ENCODE measurements at places on chromosomes 13 and 19.

- DNase-seq = no peak
These were observed 9.5 kb upstream of the GJB6 start for GRCh38 chr13:20241593-20241992.

DNA sequence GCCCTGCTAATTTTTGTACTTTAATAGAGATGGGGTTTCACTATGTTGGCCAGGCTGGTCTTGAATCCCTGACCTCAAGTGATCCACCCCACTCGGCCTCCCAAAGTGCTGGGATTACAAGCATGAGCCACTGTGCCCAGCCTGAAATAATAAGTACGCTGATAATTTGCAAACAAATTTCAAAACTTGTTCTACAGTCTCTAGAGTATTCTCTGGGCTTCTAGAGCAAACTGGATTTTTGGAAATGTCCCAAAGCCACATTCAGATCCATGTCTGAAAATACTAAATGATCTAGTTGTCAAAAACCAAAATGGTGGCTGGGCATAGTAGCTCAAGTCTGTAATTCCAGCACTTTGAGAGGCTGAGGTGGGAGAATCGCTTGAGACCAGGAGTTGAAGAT lies 39.9 kb upstream of the PSPC1 start:
- DNase-seq = no peak

GRCh38 chr13:20684546-20684945 lies 19.0 kb upstream of the IL17D start:
- no peak for DNase-seq

DNA sequence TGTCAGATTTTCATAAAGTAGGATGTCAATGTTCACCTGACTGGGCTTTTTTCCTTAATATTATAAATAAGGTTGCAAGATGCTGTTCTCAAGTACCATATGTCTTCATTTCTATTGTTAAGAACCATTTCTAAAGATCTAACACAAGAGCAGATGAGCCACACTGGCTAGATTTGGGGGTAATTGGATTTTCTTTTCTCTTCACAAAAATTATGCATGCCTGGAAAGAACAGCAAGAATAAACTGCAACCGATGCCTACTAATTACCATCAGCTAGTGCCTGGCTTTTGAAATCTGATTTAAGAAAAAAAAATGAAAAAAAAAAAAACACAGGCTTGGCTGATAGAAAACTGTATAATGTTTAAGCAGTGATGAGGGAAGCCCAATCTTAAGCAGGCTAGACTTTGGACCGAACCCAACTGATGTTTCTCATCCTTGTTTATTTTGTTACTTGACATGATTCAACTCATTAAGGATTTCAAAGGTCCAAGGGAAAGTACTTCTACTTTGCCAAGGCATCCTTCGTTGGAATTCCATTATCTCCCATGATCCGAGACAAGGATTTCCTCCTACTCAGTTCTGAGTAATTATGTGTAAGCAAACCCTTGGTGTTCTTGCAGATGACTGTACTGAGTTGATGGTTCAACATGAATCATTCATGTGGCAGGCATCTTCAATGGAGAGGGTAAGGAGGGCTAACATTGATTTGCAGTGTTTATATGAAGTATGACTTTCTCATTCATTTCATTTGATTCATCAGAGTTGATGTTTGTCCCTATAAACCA lies 300.5 kb downstream of the SPRY2 start:
- DNase-seq = no peak

DNA sequence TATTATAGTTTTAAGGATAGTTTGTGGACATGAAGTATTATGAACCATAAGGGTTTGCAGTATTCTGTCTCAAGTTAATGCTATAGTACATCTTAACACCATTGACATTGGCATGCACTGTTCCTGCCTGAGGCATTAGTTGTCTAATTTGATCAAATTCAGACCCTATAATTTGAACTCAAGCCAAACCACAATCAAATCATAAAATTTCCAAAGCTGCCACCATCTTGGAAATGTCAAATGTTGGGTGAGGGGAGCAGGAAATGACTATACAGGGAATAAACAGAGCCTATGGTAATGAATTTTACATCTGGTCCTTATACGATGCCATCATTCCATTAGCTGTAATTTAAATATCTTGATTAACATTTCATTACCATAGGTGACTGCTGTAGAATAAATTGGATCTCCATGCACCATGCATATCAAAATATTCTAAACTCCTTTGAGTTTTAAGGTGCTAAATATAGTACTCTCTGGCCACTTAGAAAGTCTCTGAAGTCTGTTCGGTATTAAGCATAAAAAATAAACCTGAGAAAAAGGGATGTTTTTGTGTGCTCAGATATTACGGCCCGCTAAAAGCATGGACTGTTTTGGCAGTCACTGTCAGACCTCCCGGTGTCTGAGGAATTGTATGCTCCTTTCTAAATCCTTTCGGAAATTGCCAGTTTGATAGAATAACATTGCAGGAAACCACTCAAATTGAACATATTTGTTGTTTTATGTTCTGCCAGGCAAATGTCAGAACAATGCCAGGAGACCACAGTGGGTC lies 257.7 kb downstream of the SPRY2 start:
- no peak for DNase-seq

GRCh38 chr19:47275791-47276461 lies 1.2 kb downstream of the INAFM1 start:
- DNase-seq = no peak

DNA sequence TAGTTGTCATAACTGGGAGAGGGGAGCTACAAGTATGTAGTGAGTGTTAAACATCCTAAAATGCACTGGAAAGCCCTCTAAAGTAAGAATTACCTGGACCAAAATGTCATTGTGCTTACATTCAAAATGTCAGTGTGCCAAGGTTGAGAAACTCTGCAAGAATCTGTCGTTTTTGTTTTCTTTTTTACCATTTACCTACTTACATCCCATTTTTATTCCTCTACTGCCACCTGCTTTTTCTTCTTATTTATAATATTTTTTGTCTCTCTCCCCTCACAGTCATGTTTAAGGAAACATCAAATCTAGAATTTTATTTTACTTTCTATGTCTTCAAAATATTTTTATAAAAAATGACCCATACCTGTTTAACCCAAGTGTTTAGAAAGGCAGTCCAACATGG lies 226.4 kb downstream of the PCDH17 start:
- DNase-seq = no peak

- DNase-seq = no peak
These were observed 743.8 kb upstream of the SLC10A2 start for GRCh38 chr13:103810026-103810425.

- DNase-seq = no peak
These were observed at the start of gene FAM187B for GRCh38 chr19:35228177-35228930. FAM187B (minus strand) TSS chr19:35228739; CDS start chr19:35228680, 59 bp downstream.

DNA sequence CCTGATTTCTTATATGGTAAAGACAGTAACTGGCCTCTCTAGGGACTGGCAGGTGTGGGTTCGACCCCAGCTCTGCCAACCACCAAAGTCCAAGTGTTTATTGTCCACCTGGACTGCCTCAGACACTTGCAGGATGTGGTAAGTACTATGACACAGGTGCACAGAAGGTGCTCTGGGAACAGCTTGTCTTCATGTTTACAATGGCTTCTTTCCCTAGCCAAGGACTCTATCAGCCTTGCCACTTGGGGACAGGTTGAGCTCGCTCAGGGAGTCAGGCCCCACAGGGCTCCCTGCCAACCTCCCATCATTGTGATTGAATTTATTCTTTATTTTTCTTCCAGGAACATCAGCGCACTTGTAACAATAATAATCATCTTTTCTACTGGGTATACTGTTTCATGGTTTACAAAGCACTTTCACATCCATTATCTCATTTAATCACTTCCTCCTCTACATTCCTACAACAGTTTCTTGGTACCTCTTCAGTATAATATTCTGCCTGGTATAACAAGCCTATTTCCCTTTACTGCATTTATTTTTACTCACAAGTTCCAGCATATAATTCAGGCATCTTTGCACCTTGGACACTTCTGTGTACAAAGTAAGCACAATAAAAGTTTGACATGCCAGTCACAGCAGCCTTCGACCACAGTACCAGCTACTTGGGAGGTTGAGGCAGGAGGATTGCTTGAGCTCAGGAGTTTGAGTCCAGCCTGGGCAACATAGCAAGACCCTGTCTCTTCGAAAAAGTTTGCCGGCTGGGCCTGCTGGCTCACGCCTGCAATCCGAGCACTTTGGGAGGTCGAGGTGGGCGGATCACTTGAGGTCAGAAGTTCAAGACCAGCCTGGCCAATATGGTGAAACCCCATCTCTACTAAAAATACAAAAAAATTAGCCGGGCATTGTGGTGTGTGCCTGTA lies 24.2 kb upstream of the GATAD2A start:
- DNase-seq = no peak

GRCh38 chr13:48629277-48629676 lies 24.5 kb upstream of the CYSLTR2 start:
- DNase-seq = no peak

- no peak for DNase-seq
These were observed 26.8 kb upstream of the SACS start for GRCh38 chr13:23460309-23460708.

DNA sequence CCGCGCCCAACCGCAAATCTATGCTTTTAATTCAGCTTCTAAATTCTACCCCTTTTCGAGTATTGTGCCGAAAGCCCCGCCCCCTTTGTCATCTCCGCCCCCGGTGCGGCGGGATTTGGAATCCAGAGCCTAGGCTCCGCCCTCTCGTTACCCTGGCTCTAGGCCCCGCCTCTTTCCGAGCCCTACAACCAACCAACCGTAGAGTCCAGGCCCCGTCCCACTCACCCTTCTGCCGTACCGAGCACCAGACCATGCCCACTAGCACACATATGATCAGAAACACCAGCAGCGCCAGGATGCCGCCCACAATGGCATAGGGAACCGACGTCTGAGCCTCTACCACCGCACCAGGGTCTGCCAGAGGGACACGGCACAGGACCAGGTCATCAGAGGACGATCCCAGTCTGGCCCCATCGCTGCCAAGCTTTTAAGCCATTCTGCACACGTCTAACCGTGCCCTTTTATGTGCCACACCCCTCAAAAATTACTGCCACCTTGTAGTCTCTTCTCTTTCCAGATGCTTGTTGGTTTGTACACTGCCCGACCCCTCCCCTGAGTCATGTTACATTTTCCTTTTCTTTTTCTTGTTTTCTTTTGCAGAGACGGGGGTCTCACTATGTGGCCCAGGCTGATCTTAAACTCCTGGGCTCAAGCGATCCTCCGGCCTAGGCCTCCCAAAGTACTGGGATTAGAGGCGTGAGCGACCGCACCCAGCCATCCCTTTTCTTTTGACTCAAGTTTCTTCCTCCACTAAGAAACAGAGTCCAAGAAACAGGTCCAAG lies 4.7 kb upstream of the ZNF428 start:
- DNase-seq = no peak

- no peak for DNase-seq
These were observed 30.5 kb upstream of the TUBGCP3 start for GRCh38 chr13:112618501-112618900.

GRCh38 chr13:37383046-37383445 lies 215.5 kb downstream of the POSTN start:
- no peak for DNase-seq

Measured in T-helper 17 cell (primary cell).